ENCODE measurements at places on chromosomes 4 and X. TPM values are rescaled to one million over a fixed set of nuclear protein-coding genes. Genes with fewer than 3 reads are reported as not detected.

Gene EFNB1
- total RNA-seq: 14.7 TPM

Gene PRRG1
- total RNA-seq: 12.9 TPM

Gene TMEM184C
- total RNA-seq: 24.7 TPM

Gene ADAMTS3
- 0.60 TPM for total RNA-seq

Gene SHROOM3
- 16.2 TPM for total RNA-seq

Gene SPANXN3
- total RNA-seq: not detected

Gene LYAR
- 12.5 TPM for total RNA-seq

Gene CRLF2
- total RNA-seq: not detected

Gene MGST2
- 134 TPM for total RNA-seq

DNA sequence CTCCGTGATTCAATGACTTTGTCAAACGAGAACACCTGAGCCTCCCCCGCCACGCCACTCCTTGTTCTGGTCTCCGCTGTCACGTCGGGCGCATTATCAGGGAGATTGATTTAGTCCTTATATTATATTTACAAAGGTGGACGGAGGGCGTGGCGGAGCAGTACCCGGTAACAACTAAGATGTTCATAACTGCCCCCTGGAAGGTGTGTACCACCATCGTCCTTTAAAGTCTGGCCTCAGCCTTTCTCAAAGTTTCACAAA lies 284.2 kb downstream of the PACRGL start:
- no peak for DNase-seq

GRCh38 chr4:175351473-175351872 lies 433.3 kb downstream of the ADAM29 start:
- no peak for DNase-seq

DNA sequence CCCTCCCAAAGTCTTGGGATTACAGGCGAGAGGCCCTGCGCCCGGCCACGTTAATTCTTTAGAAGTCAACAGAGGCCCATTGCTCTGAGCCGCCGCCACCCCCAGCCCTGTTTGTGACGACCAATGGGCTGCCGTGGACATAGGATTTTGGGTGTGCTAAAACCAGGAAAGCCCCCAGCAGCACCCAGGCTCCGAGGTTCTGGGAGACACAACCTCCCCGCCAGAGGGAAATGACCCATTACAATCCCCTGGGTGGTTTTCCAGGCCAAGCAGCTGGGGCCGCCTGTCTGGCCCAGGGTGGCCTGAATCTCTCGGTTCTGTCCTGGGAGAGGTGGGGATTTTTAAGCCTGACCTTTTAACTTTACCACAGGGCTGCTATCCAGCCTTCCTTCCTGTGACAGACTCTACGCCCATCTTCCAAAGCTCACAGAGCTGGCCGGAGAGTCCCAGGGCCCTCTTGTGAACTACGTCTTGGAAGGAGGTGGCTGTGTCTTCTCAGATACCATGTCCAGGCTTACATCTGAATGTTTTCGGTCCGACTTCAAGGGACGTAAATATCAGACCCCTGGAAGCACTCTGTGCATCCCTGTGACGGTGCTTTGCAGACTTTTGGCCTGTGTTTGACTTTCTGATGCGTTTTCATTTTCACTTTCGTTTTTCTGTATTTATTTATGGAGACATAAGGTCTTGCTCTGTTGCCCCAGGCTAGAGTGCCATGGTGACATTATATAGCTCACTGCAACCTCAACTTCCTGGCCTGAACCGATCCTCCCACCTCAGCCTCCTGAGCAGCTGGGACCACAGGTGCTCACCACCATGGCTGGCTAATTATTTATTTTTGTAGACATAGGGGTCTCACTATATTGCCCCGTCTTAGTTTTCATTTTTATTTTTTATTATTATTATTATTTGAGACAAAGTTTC lies 36.0 kb downstream of the P2RY8 start:
- DNase-seq: no peak

DNA sequence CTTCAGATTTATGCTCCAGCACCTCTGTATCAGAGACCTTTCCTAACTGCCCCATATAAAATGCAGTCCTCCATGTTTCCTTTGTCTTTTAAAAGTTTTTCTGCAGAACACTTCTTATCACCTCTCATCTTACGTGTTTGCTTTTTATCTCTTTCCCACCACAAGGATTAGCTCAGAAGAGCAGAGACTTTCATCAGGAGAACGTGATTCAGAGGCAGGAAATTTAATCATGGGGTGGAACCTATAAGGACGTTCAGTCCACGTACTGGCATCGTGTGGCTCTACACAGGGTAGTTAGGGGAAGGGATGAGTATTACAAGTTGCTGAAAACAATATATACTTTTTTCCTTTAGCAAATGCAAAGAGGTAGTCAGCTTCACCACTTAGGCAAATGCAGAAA lies 98.7 kb downstream of the SORBS2 start:
- no peak for DNase-seq

DNA sequence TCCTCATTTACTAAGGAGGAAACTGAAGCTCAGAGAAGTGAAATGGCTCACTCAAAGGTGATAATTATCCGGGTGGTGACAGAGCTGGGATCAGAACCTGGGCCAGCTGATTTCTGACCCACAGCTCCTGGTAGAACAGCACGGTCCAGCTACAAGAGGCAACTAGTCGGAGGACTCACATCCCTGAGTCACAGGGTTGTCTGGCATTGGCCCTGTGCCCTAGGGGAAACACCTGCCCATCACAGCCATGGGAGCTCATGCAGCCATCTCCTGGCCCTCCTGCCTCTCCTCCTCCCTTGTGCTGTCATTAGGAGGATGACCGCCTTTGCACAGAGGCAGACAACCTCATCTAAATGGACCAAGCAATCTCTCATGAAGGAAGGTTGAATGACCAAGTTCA lies 115.2 kb upstream of the TSPAN5 start:
- no peak for DNase-seq

- DNase-seq: no peak
Measured at GRCh38 chr4:152016303-152016620, 255.5 kb upstream of the GATB start.

DNA sequence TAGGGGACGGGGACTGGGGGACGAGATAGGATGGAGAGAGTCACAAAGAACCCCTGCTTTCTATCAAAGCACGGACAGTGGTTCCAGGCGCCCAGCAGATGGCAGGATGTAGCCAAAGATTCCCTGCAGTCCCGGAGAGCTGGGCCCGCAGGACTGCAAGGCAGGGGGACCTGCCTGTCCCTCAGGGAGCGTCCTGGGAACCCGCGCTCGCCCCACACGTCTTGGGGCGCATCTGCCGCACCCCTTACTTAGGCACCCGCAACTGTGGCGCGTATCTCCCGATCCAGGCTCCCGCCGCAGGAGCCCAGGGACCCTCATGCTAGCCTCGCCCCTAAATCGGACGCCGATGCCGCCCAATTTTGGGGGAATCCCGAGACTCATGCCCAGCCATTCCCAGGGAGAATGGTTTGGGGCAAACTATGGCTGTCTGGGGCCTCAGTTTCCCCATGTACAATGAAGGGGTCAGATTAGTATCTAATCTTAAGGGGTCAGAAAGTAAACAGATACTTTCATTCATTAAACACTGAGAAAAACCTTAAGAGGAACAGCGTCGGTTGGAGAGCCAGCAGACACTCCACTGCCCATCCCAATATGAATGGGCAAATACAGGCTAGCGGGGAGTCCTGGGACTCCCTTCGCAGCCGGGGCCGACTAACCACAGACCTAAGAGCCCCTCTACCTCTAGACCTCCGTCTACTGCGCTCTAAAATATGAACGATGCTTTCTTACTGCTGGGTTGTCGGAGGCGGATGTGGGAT lies 581 bp upstream of the STK32B start:
- DNase-seq: peak; percentile 67

GRCh38 chr4:15706646-15707362 lies 3.9 kb downstream of the BST1 start:
- no peak for DNase-seq

GRCh38 chr4:166091912-166092510 lies 219.0 kb downstream of the TLL1 start:
- DNase-seq: no peak

DNA sequence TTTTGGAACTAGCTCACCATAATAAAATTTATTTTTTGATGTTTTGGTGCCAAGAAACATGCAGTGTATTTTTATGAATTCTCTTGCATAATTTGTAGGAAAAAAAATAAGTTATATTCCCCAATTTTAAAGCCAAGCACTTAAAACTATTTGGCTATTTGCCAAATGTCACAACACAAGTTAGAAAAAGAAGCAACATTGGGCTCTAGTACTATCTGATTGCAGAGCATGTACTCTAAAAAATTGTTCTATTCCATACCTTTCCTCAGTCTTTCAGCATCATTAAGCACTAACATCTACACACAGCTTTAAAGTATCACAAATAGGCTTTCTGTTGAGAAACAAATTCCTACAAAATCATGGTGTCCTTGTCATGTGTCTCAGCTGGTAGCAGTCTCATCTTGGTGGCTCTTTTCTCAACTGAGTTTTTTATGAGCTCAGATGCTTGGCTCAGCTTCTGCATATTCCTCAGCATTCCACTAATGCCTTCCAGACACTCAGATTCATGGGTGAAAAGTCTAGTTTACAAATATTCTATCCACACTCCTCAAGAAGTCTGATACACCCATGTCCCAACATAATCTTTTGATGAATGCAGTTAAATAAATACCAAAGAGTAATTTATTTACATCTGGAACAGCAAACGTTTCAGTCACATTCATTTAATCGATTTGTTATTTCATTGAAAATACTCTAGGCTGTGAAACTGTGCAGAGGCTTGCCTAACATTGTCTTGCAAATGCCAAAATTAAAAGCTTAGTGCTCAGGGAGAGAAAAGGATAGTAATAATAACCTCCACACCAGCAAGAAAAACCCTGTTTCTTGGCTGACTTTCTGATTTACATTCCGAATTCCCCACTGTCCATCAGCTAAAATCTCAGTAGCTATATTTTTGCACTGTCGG lies 2209.9 kb downstream of the PCDH7 start:
- no peak for DNase-seq

- DNase-seq: no peak
Measured at GRCh38 chr4:2817701-2818350, 24.9 kb downstream of the SH3BP2 start.

GRCh38 chr4:185190306-185190856 lies 13.4 kb downstream of the CFAP97 start:
- DNase-seq: no peak

DNA sequence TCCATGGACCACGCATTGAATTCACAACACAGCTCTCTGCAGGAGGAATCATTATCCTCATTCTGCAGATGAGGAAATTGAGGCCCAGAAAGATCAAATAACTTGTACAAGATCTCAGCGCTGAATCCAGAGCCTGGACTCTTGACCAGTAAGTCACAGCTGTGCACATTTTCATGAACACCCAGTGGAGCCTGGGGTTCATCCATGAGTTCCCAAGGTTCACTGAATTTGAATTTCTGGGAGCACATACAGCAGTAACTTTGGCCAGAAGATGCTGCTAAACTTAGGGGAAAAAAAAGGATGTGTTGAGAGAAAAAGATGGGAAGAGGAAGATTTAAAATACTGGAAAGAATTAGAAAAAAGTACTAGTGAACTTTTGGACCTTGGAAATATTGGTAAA lies 218.7 kb upstream of the PPARGC1A start:
- no peak for DNase-seq

DNA sequence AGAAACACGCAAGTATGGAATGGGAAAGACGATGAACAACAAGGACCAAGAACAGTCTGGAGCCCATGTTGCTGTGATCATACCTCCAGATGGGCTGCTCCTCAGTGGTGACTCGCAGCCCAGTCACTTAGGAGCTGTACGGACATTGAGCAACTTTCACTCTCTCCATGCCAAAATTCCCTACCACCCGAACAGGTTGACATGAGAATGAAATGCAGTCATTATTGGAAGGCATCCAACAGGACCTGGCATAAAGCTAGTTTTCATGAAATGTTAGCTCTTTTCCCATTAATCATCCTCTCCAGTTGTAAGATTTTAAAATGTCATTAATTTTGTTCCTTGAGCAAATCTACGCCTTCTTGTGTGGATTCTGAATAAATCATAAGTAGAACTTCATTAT lies 82.7 kb upstream of the GPM6B start:
- DNase-seq: no peak

- DNase-seq: no peak
Measured at GRCh38 chr4:30825008-30825770, 105.0 kb downstream of the PCDH7 start.

DNA sequence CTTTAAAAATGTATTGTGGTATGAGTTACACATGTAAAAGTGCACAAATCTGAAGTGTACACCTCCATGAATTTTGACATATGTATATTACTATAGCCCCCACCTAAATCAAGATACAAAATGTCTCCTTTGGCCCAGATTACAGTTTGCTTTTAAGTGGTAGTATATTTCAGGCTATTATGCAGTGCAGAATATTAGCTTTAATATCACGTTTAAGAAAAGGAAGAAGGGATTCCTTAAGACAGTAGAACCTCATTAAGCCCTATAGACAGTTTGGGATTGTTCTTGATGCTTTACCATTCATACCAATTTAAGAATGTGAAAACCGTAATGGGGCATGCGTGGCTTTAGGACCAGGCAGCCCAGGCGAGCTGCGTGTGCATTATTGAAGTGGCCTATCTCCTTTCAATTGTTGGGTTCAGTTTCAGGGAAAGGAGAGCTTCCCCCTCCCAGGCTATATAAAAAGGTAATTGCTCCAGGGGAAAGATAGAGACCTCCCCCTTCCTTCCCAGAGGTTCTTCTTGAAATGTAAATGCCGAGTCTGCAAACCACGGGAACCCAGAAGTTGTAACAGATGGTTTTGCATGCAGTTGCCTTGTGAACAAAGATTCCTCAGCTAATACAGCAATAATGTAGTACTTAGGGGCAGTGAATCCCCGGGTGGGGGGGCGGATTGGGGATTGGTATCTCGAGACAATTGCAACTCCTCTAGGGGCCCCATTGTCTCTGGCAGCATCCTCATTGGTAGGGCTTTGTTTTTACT lies 106.1 kb downstream of the UCHL1 start:
- no peak for DNase-seq

DNA sequence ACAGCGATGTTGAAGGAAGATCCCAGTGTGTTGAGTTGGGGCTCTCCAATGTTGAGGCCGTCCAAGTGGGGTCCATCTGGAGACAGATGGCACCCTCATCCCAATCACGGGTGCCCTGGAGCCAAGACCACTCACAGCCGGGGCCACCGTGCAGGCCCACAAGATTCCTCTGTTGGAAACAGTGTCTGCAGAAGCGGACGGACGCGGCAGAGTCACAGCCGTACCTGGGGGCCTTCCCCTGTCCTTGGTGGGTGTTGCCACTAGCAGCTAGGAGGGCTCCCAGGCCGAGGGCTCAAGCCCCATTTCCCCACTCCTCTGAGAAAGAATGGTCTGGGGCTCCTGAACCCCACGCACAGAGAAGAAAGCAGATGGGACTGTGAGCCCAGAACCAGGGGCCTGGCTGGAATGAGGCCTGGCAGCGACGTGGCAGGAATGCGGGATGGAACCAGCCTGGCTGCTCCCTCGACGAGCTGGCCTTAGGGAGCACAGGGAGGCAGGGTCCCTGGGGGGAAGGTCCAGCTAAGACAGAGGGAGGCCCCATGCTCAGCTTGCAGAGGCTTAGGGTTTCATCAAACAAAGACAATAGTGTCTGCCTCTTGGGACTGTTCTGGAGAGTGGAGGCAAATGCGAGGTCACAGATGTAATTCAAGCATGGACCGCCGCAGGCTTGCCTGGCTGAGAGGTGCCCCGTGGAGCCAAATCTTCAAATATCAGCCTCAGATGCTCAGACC lies 228.9 kb downstream of the AFAP1 start:
- DNase-seq: no peak
